ENCODE measurements at places on chromosomes 16 and 17.

DNA sequence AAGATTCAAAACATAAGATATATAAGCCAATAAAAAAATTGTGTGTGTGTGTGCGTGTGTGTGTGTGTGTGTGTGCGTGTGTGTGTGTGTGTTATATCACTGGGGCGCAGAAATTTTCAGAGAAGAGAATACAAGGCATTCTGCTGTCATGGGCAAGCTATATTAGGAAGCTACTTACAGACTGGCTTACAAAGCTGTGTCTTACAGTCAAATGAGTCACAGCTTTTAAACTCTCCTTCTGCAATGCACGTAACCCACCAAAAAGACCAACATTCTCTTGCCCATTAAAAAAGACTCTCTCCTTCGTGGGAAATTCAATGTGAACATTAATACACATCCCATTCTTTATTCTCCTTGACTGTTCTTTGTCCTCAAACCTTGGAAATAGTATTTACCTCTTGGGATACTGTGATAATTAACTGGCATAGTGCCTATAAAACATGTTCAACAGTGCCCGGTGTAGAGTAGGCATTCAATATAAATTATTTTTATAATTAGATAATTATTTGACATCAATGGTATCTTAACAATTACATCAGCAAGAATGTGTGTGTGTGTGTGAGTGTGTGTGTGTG lies 860.4 kb upstream of the SOX9 start:
- no peak overlapping the region for H3K27ac ChIP-seq
- DNase-seq: no peak
- H3K4me1 ChIP-seq: no peaks in the 10 kb centered on the region
- H3K27me3 ChIP-seq: no peaks in the 10 kb centered on the region

DNA sequence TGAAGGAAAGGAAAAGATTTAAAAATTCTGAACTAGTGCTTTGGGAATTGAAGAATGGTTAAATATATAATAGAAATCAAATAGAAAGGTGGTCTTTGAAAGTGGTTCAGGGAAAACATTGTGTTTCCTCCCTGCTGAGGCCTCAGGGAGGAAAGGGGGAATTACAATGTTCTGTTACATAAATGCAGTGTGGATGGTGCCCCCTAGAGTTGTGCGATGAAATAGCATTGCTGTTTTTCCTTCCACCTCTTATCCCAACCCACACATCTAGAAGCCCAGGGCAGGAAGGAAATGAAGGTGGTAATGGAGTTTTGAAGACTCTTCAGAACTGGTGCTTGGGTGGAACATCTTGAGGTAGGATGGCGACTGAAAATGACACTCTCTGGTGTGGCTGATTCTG lies 6.4 kb upstream of the TOX3 start:
- no peak overlapping the region for H3K27ac ChIP-seq
- no peaks in the 10 kb centered on the region for H3K36me3 ChIP-seq
- no peak overlapping the region for H3K4me3 ChIP-seq

DNA sequence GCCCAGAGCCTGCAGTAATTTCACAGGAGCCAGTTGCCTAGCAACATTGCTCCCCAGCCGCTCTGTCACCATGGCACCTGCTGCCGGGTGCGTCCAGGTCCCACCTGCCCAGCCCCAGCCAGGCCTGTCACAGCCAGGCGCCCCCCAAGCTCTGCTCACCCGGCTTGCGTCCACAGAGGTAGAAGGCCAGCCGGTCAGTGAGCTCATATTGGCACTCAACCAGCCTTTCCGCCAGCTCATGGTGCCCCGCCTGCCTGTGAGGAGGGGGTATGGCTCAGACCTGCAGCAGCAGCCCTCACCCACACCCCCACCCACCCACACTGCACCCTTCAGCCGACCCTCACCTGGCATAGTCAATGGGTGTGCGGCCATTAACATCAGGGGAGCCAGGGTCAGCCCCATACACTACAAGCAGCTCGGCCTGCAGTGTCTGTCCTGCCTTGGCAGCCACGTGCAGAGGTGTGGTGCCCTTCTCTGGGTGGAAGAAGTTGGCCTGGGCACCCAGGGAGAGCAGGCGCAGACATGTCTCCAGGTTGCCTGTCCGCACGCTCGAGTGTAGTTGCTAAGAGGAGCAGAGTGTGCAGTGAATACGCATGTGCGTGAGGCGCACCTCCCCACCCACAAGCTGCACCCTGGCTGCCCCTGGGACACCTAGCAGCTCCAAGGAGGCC lies 7.7 kb downstream of the GIT1 start:
- DNase-seq: no peak
- H3K4me3 ChIP-seq: no peak overlapping the region
- peaks cover under 1% of the 10 kb centered on the region for H3K36me3 ChIP-seq
- H3K4me1 ChIP-seq: no peaks in the 10 kb centered on the region

DNA sequence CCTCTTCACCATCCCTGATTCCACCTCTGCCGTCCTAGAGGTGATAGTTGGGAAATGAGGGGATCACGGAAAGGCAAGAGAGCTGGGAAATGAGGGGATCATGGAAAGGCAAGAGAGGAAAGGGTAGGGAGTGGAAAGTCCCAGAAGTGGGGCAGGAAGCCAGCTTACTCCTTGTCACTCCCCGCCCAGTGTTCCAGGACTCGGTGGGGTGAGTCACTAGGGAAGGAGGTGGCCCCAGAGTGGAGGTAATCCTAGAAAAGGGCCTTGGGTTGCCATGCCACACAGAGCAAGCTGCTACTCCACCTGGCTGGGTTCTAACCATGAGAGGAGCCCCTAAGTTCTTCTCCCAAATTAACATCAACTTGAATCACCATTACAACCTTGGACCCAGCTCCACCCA lies 14.8 kb downstream of the ALOXE3 start:
- no peaks in the 10 kb centered on the region for H3K36me3 ChIP-seq
- H3K27ac ChIP-seq: no peak overlapping the region
- H3K4me1 ChIP-seq: no peaks in the 10 kb centered on the region
- no peaks in the 10 kb centered on the region for H3K27me3 ChIP-seq
- DNase-seq: no peak
- no peak overlapping the region for H3K4me3 ChIP-seq

- H3K27me3 ChIP-seq: no peaks in the 10 kb centered on the region
- DNase-seq: no peak
- no peaks in the 10 kb centered on the region for H3K36me3 ChIP-seq
- no peaks in the 10 kb centered on the region for H3K4me1 ChIP-seq
Observed at GRCh38 chr16:88495268-88495772, 42.2 kb downstream of the ZFPM1 start.
